NCI-H526 (cell line): ENCODE measurements at places on chromosomes 16 and 17.

DNA sequence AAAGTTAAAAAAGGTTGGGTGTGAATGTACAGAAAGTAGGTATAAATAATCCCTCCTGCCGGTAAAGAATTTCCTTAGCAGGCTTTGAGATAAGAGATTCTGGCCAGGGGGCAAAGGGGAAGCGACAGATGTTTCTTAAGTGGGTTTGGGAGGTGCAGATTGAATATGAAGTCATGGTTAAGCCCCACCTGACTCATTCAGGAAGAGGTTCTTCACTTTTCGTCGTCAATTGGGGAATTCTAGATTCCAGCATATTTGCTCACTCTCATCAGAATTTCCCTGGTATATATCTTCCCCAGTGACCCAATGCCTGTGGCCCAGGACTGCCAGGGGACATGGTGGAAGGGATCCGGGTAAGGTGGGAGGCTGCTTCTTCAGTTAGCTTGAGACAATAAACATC is 127.8 kb downstream of the CPPED1 start:
- DNase-seq: no peak

DNA sequence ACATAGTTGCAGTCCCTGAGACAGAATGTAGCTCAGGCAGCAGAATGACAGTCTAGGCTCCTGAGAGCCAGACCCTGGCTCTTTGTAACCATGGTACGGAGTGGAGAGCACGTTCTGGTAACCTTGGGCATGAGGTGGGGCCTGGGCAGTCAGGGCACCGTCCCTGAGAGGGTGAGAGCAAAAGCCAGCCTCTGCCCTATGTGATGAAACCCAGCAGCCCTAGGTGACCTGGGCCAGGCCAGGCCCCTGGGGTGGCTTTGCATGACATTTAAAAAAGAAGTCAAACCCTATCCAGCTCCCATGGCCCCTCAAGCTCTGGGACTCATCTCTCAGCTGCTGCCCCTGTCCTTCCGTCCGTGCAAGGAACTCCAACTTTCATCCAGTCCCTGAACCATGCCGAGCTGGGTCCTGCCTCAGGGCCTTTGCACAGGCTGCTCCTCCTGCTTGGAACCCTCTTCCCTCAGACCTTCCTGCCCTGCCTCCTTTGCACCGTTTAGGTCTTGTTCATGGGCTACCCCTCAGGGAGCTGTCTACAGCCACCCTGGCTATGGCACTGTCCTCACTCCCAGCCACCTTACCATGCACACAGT is 188.6 kb downstream of the NTN1 start:
- no peak for DNase-seq

- DNase-seq: no peak
Measured at GRCh38 chr16:66459878-66460277, 32.8 kb downstream of the BEAN1 start.

GRCh38 chr17:149231-149630 is 11.9 kb downstream of the SCGB1C2 start:
- DNase-seq: no peak

- DNase-seq: no peak
Measured at GRCh38 chr16:1871974-1872635, at the start of gene MEIOB. MEIOB (minus strand) TSS chr16:1872164; CDS start chr16:1868175, 3,989 bp downstream.

GRCh38 chr17:82041144-82041814 is 3.8 kb upstream of the DCXR start:
- DNase-seq: no peak

- no peak for DNase-seq
Measured at GRCh38 chr16:15690296-15690695, 40.3 kb downstream of the NDE1 start.
